ENCODE measurements at places on chromosomes 7 and 10. TPM values are rescaled to one million over a fixed set of nuclear protein-coding genes. Genes with fewer than 3 reads are reported as not detected.
A peak's percentile ranks its signal among the peaks of the same experiment; 100 is the strongest.

The LIPA gene
- total RNA-seq: 63.5 TPM

The AMZ1 gene
- not detected for total RNA-seq

DNA sequence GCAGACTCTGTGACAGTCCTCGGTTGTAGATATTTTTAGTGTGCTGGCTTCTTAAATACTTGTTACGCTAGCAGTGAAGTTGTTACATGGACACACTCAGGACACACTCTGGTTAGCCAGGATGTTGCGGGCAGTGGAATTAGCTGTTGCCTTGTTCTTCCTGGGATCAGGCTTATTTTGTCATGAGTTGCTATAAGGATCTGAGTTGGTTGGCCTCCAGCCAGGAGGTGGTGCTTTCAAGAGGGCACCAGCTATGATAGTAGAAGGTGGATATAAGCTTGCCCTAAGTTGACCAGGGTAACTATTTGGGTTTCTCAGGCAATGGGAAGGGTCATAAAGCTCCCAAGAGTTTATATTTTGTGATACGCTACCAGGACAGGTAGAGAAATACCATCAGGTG, 150.1 kb upstream of the C1GALT1 start:
- DNase-seq: no peak

- no peak for DNase-seq
Measured at GRCh38 chr10:34428501-34428900, 386.6 kb downstream of the PARD3 start.

GRCh38 chr7:137684316-137684715, 162.5 kb downstream of the DGKI start:
- DNase-seq: no peak

DNA sequence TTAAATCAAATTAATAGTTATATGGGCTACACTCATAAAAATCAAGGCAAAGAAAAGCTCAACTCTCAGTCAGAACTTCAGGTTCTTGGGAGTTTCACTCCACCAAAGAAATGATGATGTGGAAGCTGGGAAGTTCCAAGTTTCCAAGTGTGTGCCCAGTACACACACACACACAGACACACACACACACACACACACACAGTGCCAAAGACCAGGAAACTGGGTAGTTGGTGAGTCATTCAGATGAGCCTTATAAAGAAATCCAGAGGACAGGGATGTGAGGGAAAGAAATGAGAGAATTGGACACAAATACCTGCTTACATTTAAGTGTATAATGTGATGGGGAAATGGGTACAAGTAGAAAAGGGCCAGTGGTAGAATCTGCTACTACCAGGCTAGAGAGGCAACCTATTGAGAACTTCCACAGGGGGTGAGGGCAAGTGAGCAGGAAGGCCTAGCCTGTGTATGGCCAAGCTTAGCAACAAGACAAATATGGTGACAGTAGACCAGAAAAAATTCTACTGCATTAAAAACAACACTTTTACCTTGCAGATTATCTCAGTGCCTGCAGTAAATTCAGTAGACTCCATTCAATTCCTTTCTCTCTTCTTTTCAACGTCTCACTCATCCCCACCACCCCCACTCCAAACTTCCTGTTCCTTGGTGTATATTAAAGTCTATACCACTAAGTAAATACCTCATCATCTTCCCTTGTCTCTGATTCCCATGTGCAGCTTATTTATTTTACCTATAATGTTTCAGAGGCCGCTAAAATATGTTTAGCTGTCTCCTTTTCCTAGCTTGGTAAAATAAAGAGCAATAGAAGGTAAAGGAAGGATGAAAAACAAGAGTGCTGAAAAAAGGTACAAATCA, 95.0 kb downstream of the CABCOCO1 start:
- DNase-seq: peak; percentile 70

DNA sequence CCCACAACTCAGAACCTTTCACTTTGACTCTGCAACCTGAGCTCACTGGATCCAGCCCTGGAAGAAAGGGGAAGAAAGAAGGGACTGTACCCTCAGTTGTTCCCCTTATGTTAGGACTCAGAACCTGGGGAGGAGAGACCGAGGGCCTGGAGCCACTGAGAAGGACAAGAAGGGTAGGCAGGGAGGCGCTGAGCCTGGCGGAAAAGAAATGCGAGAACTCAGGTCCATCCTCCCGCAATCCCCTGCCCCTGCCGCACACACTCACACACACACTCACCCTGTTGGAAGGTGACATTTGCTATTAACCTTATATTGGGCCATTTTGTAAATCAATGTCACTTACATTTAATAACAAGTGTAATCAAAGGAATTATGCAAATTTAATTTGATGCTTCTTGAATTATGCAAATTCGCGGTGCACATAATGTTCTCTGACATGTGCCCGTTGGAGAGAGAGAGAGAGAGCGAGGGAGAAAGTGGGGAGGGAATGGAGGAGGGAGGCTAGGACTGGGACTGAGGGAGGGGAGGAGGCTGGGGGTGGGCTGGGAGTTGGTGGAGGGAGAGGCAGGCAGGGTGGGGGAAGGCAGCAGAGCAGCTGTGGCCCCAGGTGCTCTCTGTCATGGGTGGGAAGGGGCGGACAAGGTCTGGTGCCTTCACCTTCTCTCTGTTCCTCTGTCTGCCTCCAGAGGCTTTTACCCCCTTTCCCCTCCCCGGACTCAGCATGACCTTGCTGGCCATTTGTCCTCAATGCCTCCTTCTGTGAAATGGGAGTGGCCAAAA, 99.6 kb upstream of the PAX2 start:
- no peak for DNase-seq

- peak; percentile 41 for DNase-seq
Measured at GRCh38 chr7:155247479-155248365, 50.0 kb upstream of the INSIG1 start.
